ENCODE measurements at places on chromosomes 3 and 15.
A peak's percentile ranks its signal among the peaks of the same experiment; 100 is the strongest.

- no peak for DNase-seq
Observed at GRCh38 chr15:79311901-79312553, 1.1 kb downstream of the TMED3 start.

DNA sequence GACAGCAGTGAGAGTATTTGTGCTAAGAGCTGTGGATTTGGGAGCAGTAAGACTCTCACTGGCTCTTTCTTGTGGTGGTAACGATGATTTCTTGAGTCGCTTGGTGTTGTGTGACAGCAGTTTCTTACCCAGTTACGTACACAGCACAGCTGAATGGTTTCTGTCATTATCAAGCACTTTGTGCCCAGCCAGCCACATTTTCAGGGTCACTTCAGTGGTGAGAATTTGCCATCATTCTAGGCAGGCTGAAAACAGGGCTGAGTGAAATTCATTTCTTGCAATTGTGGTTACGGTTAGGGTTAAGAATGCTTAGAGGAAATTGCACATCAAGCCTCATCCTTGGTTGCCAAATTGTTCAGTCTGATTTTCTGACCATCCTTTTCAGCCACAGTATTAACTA is 130.1 kb downstream of the RYR3 start:
- DNase-seq, result no peak

DNA sequence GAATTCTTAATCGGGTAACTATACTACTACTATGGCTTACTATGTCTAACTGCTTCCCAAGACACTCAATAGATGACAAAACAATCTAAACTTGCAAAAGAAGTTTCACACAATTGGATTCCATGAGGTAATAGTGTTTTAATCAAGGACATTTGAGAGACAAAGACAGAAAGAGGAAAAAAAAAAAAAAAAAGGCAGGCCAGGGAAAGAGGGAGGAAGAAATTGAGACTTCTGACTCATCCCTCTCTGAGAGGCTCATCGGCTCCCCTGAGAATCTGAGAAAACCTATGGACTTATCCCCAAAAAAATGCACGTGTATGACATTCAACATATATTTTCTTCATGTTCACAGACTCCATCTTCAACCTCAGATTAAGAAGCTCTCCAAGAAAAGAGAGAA is 61.0 kb downstream of the SCAPER start:
- DNase-seq, result no peak

DNA sequence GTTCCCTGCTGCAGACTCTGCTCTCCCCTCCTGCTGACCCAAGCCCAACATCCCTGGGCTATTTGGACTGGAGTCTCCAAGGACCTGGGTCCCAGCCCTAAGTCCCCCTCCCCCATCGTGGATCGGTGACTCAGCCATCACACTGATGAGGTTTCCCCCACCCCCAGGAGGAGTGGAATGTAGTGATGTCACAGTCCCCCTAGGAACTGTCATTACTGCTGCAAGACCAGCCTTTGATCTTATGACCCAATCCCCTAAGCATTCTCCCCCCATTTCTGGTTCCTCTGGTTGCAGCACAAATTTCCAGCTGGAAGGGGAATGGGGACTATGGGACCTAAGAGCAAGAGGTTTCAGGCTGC is 63.4 kb upstream of the CSPG4 start:
- no peak for DNase-seq

DNA sequence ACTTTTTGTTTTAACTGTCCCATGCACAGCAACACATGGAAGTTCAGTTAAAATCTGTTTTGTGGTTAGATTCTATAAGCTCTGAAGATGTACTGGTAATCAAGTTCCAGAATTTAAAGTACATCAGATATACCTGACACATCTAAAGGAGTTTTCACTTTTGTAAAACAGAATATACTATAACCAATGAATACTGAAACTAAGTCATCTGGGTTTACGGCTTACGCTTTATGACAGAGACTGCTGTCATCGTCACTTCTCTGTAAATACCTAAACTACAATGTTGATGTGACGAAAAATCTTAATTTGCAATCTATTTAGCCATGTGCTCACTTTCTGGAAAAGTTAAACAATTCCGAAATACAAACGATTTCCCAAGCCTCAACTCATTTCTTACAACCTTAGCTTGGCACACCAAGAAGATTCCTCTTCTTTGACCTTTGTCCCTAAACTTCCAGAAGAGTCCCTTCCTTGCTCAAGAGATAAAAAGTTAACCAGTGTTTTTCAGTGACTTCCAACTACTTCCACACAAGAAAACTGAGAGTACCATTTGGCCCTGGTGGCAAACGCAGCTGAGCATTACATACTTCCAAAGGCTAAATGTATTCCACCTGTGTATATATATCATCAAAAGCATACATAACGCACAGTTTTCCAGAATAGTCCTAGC is 56.8 kb upstream of the NEK10 start:
- DNase-seq, result no peak

DNA sequence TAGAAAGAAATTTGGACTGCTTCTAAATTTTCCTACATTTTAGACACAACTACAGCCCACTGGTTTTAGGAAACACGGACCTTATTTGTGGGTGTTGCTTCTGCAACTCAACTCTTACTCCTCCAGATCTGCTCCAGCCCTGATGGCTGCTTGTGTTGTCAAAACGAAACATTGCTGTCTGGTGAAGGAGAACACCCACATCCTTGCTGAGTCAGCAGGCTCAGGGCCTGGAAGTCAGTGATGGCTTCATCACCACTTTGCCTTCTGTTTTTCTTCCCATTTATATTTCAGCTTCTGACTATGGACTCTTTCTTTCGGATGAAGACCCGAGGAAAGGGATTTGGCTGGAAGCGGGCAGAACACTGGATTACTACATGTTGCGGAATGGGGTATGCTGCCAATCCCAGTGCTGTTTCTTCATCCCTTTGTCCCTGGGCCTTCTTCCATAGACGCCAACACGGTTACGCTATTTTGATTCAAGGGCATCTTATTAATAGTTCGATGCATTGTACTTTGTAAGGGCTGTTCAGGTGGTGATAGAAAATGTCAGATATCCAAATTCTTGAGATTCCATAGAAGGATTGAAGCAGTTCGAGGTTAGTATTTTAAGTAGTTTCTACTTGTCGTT is 392.6 kb upstream of the TPM1 start:
- DNase-seq, result peak; percentile 12

DNA sequence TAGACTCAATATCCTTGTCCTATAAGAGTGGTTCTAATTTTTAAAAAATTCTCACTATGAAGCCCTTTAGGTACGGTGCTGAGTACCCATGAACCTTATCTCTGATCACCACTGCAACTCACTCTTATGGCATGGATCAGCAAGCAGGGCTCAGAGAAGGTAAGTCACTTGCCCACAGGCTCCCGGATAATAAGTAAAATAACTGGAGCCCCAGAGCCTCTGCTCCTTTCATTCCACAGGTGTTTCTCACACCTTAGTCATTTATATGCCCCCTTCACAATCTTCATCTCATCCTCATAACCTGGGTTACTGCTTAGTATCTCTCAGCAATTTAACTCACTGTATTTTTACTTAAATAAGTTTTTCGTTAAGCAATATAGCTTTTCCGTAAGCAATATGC is 28.4 kb upstream of the AKAP13 start:
- DNase-seq, result no peak

- DNase-seq, result no peak
Observed at GRCh38 chr15:66092053-66093016, 161.2 kb downstream of the MEGF11 start.

- no peak for DNase-seq
Observed at GRCh38 chr3:17065315-17065714, 180.6 kb downstream of the PLCL2 start.

GRCh38 chr15:58898150-58898680 is 35.3 kb downstream of the SLTM start:
- no peak for DNase-seq

GRCh38 chr3:61600195-61600594 is 38.8 kb downstream of the PTPRG start:
- DNase-seq, result no peak

- DNase-seq, result peak; percentile 54
Observed at GRCh38 chr3:117019082-117019713, 309.6 kb downstream of the TUSC7 start.

- peak; percentile 41 for DNase-seq
Observed at GRCh38 chr15:87477737-87478686, 778.5 kb downstream of the NTRK3 start.

- no peak for DNase-seq
Observed at GRCh38 chr3:59189526-59189925, 139.7 kb upstream of the CFAP20DC start.

DNA sequence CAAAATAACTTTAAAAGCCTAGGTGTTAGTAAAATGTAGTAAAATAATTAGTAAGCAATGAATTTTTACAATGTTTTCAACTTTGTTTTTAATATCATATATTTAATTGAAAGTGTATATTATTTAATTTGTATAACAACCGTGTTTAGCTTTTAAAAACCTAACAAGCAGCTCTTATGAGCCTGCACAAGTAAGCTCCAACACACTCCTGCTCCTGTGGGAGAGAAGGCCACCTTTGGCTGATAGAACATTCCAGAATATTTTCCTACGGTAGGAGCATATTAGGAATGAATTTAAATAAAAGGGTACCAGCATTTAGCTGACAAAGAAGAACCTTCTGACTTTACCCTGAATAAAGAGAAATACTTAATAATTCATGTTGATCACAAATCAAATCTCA is 40.3 kb upstream of the TM4SF1 start:
- DNase-seq, result no peak

DNA sequence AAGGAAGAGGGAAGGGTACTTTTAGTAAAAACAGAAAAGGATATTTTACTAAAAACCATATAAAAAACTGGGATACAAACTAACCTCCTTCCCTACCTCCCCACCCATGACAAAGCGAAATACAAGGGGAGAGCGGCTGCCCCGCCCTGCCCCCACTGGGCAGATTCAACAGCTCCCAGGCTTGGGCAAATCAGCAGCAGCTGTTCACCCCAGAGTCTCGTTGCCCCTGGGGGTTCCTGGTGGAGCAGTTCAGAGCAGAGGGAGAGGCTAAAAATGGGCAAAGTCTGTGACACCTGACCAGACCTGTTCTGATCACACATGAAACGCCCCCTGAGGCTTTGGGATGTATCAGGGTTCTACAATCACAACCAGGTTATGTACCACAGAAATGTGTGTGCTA is 2.5 kb upstream of the ETFA start:
- DNase-seq, result no peak

GRCh38 chr15:92122259-92122658 is 268.8 kb downstream of the SLCO3A1 start:
- DNase-seq, result no peak

GRCh38 chr3:182261041-182261440 is 532.3 kb upstream of the ATP11B start:
- DNase-seq, result no peak

DNA sequence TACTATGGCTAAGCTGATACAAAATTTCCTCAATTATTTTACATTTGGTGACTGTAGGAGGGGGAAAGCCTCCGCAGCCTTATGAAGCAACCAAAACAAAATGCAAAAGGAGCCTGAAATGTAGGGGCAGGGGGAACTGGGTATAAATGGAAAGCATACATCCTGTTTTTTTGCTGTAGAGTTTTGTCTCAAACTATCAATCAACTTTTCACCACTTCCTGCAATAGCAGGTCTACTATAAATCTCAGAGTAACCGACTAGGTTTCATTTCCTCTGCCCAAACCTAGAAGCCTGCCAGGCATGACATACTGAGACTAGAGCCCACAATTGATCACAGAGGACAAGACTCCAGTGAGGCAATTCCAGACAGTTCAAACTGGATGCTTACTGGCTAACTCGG is 91.3 kb downstream of the SHQ1 start:
- no peak for DNase-seq

DNA sequence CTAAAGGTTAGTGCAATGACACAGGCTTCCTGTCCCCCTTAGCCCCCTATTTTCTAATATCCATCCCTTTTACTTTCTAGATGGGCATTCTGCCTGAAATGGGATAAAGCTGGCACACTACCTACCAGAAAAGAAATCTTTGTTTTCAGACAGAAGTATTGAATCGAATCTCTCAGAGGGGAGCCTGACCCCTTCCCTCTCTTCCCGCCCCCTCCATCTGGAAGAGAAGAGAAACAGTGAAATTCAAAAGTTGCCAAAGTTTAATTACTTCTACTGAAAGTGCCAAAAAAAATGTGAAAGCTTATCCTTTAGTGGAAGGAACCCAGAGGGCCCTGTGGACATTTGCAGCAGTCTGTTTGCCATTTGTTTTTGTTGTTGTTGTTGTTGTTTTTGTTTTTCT is 523.8 kb downstream of the AGBL1 start:
- no peak for DNase-seq

DNA sequence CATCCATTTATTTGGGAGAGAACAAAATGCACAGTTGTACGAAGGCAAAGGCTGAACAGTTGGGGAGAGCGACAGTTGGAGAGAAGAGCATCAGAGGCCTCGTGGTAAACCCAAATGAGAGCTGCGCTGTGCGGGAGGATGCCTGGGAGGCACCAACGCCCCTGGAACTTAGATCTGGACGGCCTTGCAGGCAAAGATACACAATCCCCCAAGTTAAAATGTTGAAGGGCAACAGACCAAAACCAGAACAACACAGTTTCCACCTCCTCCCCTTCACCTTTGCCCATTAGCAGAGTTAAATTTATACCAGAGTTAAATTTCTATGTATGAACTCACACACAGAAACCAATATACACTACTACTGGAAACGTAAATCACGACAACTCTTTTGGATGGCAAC is 339.6 kb downstream of the RORA start:
- DNase-seq, result no peak

DNA sequence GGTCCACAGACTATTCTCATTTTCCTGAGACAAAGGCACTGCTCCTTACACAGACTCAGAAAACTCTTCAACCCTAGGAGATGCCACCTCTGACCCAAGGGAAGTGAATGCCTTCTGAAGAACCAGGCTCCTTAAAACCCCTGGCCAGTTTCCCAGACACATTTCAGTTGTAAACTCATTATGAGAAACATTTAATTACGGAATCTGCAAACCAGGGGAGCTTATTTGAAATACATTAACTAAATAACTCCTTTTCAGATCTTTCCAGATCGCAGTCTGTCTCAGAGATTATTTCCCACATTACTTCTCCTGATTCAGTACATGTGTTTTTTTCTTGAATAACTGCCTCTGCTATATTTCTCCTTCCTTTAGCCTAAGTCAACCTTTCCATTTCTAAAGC is 17.6 kb downstream of the MYO5A start:
- DNase-seq, result no peak

Data from occipital lobe (tissue), 3 donors.